NCI-H146 (cell line): ENCODE measurements at places on chromosomes 7 and 10.
A peak's percentile ranks its signal among the peaks of the same experiment; 100 is the strongest.

DNA sequence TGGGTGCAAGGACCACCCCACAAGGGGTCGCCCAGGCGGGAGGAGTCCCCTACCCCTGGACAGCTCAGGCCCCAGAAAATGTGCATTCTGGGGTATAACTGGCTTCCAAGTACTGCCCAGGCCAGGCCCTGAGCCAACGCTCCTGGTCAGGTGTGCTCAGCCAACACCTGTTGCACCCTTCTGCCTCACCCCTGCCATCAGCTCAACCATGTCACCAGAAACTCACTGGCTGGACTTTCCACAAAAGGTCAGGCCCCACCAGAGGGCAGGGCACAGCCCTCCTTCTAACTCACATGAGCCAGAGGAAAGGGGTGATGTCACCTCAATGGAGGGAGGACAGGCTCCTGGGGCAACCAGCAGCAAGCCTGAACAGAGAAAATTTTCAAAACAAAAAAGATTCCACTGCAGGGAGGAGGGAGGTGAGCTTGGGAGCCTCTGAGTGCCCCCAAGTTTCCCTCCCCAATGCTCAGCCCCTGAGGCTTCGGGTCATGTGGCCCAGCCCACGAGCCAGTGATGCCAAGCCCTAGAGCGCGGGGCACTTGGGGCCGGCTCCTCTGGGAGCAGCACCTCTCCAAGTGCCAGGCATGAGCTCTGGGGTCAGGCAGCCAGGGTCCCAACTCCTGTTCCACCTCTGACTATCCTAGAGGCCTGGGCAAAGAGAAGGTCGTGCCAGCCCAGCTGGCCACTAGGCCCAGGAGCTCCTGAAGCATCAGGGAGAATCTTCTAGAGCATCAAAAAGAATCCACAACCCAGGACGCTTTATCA is 2.2 kb downstream of the OGDHL start:
- DNase-seq: no peak

- no peak for DNase-seq
Measured at GRCh38 chr7:20236790-20237189, 19.6 kb upstream of the MACC1 start.

DNA sequence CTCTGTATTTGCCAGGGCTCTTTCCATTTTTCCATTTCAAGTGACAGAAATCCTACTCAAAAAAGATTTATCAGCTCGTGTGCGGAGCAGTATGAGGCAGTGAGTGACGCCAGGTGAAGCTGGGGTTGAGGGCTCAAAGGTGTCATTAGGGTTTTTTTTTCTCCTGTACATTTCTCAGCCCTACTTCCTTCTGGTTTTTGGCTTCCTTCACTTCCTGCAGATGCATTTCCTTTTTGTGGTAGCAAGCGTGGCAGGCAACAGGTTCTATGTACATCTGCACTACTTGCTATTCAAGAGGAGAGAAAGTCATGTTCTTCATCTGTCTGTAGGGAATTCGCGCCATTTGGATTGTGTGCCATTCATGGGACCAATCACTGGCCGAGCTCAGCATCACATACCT is 52.8 kb upstream of the AOAH start:
- DNase-seq: no peak

- DNase-seq: peak; percentile 42
Measured at GRCh38 chr7:47534322-47535034, 47.4 kb downstream of the TNS3 start.

GRCh38 chr7:4006687-4007086 is 675.4 kb upstream of the FOXK1 start:
- peak; percentile 95 for DNase-seq
